ENCODE measurements at places on chromosomes 3 and 15.

GRCh38 chr15:58545307-58546065, 113.7 kb downstream of the LIPC start:
- DNase-seq: no peak

GRCh38 chr15:39140060-39140604, 440.7 kb upstream of the THBS1 start:
- no peak for DNase-seq

GRCh38 chr15:27087651-27088583, 116.9 kb downstream of the GABRG3 start:
- no peak for DNase-seq

- no peak for DNase-seq
These were observed 12.7 kb downstream of the CCNL1 start for GRCh38 chr3:157147099-157147803.

DNA sequence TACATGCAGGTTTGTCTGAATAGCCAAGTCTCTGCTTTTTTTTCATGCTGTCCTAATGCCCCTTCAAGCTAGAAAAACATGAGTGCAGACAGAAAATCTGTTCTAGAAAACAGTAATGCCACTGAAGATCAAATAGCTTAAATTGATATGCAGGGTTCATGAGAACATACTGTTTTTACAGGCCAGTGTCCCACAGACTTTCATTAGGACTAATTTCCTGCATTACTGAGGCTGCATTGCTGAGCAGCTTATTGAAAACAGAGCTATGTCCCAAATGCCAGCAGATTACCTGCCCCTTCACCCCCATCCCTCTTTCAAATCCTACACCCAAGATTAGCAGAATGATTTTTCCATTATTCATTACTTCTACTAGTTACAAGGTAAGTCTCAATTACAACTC, 665 bp downstream of the TM4SF18 start:
- no peak for DNase-seq

DNA sequence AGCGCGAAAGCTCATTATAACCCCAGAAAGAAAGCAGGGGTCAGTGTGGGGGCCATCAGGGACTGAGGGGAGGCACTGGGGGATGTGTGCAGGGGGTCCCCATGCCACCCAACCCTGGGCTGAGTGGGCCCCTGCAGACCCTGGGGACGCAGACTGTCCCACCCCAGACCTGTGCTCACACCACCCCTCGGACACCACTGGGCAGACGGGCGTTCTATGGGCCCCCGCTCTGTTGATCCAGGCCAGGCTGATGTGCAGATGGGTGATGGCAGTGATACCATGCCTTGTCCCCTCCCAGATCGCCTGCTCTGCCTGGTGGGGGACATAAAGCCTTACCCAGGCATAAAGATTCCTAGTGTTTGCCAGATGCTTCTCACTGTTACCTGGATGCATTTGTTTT, 259.7 kb upstream of the TLE3 start:
- DNase-seq: no peak

- no peak for DNase-seq
These were observed 15.9 kb upstream of the MITF start for GRCh38 chr3:69723389-69723788.

DNA sequence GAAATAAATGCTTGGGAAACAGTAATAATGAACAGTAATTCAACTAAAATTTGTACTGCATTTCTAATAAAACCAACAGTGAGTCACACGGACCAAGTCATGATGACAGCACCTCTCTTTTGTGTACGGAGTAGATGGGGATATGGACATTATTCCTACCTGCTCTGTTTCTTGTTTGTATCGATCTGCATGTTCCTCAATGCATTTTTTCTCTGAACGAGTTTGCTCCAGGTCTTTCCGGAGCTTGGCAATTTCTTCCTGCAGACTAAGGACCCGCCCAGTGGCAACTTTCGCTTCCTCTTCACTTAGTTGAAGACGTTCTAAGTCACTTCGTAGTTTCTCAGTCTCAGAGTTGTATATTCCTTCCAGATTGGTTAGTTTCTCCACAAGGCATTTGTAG, 74.4 kb upstream of the MYO5C start:
- DNase-seq: no peak

DNA sequence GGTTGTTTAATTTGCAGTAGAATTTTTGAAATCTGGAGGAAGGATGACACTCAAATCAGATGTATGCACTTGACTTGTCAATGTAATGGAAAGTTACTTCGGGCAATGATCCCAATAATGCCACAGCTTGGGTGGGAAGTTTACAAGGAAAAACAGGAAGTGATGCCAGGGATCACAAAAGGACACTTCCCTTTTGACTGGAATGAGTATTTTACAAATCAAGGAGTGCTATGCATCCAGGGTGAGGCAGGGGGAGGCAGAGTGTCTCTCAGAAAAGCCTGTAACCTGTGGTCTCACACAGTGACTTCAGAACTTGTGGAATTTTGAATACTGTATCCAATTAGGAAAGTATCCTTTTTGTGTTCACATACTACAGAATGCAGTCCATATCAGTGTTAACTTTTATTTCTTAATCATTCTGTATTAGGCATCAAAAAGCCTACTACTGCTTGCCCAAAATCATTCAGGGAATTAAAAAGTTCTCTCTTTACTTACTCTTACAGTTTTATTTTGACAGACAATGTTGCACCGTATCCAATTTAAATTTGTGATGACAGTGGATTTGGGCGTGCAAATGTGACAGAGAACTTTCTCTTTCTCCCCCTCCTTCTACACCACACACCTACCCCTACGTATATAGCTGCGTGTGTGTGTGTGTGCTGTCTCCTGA, 445.1 kb downstream of the MECOM start:
- no peak for DNase-seq

- DNase-seq: no peak
These were observed 22.0 kb downstream of the SST start for GRCh38 chr3:187648177-187648576.

DNA sequence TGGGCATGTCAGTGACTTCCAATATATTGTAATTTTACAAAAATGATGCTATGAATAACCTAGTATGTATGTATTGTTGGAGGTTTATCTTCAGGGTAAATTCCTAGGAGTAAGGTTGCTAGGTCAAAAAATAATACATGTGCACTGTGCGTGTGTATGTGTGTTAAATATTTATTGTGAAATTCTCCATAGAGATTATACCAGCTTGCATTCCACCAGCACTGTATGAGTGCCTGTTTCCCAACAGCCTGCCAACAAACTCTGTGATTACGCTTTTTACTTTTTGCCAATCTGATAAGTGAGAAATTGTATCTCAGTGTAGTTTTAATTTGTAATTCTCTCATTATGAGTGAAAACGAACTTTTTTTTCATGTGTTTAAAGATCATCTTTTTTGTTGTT, 12.6 kb upstream of the IGF2BP2 start:
- no peak for DNase-seq

DNA sequence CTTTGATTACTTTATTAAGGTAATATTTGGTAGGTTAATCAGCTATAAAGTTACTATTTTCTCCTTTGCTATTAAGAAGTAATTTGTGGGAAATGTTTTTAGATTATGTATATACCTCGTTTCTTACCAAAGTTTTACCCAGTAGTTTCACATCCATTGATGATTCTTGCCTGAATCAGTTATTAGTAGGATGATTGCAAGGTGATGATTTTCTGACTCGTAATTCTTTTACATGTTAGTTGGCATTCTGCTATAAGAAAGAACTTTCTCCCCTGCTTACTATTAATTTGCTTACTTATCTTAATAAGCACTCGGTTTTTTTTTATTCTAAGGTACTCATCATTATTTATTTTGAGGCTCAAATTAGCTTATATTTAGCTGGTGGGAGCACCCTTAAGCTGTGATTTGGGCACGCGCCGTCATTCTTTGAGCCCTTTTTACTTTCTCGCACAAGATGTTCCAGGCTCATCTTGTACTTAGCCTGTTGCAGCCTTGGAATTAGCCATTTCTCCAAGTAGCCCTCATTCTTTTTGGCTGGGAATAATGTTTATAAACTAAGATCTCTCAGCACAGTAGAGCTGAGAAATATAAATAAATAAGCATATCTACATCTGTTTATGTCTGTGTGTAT, 15.3 kb downstream of the USP3 start:
- DNase-seq: no peak

- no peak for DNase-seq
These were observed 2.2 kb downstream of the SECISBP2L start for GRCh38 chr15:49044002-49044401.

GRCh38 chr15:70147778-70148177, 50.1 kb upstream of the TLE3 start:
- DNase-seq: no peak

DNA sequence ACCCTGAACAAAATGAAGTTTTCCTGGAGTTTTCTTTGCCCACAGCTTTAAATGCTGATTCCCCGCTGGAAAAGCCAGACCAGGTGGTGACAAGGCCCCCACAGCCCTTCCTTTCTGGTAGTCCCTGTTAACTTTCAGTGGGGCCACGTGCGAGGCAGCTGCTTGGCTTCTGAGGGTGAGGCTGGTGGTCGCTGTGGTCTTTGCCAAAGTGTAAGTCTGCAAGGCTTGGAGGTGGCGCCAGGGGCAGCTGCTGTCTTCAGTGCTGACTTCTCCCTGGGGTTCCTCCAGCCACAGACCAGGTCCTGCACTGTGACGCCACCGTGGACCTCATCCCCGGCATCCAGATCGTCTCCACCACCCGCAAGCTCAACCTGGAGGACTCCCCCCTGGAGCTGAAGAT, 54.1 kb upstream of the TAMM41 start:
- no peak for DNase-seq

- DNase-seq: no peak
These were observed 71.8 kb upstream of the SCN5A start for GRCh38 chr3:38721207-38721772.

DNA sequence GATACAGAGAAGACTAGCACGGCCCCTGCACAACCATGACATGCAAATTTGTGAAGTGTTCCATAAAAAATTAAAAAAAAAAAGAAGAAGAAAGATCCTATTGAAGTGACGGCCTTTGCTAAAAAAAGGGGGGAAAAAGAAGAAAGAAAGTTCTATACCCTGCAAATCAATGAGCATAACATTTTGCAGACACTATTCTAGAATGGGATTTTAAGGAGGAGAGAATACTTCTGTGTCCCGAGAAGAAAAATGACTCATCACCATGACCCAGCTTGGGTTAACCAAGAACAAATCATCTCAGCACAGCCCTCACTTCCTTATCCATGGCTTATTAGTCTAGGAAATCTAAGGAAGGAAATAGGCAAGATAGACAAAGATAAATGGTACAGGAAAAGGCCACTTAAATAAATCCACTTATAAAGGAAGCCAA, 7.4 kb upstream of the SH3BP5 start:
- DNase-seq: no peak

DNA sequence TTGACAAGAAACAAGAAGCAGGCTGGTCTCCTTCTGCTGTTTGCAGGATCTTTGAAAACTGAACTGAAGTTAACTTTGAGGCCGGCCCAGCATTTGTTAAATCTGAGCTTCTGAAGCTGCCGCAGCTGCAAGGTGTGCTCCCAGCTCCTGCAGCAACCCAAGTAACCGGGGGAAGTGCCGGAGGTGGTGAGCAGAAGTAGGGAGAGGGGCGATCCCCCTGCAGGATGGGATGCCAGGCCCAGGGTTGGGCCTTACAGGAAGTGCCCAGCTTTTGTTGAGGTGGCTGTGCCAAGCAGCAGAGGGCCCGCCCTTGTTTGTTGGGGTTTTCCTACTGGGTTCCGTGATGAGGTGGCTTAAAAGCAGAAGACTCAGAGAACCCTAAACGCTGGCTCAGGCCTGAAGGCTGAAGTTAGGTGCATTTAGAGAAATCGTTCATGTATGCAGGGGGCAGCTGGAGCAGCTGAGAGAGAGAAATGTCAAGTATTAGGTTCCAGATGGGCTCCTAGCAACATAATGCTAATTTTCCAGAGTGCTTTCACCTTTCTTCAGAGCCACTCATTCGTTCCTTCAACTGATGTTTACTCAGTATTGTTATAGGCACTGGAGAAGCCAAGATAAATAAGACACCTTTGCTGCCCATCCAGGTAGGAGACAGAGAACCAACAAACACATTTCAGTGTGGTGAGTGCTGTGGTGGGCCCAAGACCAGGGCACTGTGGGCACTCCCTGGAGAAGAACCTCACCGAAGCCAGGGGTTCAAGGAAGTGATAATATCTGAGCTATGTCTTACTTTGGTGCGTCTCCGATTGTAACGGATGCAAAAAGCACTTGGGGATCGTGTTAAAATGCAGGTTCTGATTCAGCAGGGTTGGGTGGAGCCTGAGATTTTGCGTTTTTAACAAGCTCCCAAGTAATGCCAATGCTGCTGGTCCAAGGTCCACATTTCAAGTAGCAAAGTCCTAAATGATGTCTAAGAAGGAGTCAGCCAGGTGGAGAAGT, 42.2 kb upstream of the PLCL2 start:
- DNase-seq: peak; percentile 18

- DNase-seq: no peak
These were observed 11.2 kb upstream of the HOMER2 start for GRCh38 chr15:82963471-82964341.

DNA sequence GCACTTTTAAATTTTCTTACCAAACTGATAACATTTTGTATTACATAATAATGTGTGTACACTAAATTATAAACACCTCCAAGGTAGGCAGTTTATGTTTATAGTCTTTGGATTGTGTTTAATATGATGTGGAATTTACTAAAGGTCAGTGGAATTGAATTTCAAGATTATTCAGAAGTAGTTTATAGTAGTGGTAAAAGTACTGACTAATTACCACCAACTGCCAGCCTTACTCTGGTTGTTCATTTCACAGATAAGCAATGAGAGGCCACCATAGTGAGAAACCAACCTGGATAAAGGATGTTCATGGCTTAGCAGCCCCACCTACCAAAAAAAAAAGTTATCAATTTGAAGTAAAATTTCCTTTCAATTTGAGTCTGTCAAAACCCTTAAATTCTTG, 54.0 kb upstream of the EIF5A2 start:
- DNase-seq: no peak

DNA sequence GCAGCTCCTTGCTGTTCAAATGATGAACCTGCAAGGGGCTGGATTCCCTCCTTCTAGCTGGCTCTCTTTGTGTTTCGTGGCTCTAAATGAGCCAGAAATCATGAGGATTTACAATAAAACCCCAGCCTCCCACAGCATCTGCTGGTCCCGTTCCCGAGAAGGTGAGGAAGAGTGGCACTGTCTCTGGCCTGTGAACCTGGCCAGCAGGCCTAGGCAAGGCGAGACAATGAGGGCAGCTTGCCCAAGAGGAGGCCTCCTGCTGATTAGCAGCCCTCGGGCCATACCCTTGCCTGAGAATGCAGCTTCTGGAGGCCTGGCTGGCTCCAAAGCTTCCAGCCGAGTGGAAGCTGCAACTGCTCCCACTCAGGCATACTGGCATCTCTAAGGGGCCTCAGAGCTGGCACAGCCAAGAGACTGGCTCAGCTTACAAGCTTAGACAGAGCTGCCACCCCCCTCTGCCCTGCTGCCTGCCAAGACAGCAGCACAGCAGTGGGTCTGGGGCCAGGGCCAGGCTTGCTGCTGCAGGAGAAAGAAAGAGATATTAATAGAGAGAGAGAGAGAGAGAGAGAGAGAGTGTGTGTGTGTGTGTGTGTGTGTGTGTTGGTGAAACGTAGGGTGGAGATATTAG, 76.5 kb downstream of the HMG20A start:
- DNase-seq: no peak

DNA sequence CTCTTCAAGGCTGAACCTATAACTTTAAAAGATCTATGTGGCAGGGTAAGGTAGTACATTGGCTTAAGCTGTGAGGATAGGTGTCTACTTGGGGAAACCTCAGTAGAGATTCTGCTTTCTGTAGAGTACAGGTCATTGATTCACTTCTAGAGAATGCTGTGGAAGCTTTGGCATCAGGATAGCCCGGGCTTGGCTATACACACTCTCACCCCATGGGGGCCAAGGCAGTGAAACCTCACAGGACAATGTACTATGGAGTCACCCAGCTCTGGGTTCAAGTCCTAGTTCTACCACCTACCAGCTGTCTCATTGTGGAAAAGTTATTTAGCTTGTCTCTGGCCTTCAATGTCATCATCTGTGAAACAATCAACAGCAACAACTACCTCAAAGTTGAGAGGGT, 9.0 kb downstream of the MTFMT start:
- DNase-seq: no peak

Data from GM12892 (cell line).